ENCODE measurements at places on chromosomes 12 and 14.

- peak; percentile 16 for DNase-seq
These were observed 179.0 kb upstream of the KRR1 start for GRCh38 chr12:75690296-75690955.

DNA sequence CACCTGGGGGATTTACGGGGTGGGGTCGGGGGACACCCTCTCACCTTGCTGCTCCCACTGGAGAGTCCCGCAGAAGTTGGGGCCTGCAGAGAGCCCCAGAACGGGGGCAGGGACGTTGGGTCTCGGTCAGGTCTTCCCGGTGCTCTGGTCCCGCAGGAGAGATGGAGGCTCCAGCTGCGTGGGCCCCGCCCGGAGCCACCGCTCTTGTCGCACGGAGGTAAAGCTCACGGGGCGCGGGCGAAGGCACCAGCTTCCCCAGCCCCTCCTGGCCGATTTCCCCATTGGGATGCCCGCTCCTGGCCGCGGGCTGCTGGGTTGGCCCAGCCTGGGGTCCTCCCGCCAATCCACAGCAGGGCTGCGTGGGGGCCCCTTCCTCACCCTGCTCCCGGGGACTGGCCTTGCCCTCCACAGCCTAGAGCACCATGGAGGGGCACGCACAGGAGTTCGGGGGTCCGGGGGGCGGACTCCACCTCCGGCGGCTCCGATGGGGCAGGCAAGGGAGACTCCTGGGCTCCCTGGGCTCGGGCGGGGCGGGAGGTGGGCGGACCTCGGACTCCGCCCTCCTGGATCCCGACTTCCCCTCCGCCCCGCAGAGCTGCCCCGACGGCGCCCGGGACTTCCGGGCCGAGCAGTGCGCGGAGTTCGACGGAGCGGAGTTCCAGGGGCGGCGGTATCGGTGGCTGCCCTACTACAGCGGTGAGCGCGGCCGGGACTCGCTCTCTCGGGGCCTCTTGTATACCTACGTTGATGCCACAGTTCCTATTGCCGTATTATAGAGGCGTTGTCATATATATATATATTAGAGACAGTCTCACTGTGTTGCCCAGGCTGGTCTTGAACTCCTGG is 8.4 kb downstream of the PAPLN start:
- DNase-seq, result peak; percentile 48

GRCh38 chr12:39355841-39356240 is 87.1 kb downstream of the KIF21A start:
- no peak for DNase-seq

- DNase-seq, result no peak
These were observed 10.8 kb downstream of the HIP1R start for GRCh38 chr12:122845865-122846621.

DNA sequence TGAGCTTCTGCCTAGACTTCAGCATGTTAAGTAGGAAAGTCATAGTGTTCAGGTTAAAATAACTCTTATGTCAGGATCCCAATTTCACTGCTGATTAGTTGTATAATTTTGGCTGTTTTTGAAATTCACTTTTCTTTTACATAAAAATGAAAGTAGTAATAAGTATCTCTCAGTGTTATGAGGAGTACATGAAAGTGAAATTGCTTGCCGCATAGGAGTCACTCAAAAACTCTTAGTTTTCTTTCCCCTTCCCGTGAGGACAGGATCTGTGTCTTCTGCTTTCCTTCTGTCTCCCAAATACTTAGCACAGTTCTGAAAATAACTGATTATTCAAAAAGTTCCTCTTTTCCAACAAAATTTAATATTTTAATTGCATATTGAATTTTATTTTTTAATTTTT is 100.5 kb downstream of the SLC38A4 start:
- no peak for DNase-seq

- DNase-seq, result no peak
These were observed 3.0 kb downstream of the SRRM4 start for GRCh38 chr12:118984161-118984943.

DNA sequence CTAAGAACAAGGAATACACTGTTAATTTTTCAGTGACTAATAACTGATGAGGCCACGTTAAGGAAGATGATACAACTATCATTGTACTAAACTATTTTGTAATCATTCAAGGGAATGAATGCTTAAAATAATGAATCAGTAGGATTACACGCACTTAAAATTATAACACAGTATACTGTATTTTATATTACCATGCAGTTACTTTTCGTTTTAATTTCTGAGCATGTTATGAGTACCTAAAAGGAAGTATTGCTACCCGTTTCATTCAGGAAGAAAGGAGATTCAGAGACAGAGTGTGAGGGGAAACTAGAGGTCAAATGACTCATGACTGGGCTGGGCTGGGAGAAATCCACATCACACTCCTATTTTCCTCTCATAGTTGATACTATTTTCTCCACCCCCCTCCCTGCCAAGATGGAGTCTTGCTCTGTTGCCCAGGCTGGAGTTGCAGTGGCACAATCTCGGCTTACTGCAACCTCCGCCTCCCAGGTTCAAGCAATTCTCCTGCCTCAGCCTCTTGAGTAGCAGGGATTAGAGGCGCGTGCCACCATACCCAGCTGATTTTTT is 202.0 kb downstream of the PPM1H start:
- no peak for DNase-seq

DNA sequence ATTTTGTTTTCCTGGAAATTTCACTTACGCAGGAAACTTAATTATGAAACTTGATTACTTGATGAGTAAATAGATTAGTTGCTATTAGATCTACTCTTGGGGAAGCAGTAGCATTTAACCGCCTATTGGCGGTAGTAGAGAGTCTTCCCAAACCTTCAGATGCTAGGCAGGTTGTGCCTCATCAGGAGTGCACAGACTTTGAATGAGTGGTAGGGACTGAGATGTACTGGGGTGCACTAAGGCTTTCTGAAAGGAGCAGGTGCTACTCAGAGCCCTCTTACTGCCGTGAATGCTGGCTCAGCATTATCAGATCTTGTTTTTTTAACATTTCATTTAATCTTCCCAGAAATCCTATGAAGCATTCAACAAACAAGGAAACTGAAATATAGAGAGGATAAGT is 7.7 kb downstream of the GATC start:
- no peak for DNase-seq

- no peak for DNase-seq
These were observed 228.6 kb upstream of the E2F7 start for GRCh38 chr12:77294016-77294415.

DNA sequence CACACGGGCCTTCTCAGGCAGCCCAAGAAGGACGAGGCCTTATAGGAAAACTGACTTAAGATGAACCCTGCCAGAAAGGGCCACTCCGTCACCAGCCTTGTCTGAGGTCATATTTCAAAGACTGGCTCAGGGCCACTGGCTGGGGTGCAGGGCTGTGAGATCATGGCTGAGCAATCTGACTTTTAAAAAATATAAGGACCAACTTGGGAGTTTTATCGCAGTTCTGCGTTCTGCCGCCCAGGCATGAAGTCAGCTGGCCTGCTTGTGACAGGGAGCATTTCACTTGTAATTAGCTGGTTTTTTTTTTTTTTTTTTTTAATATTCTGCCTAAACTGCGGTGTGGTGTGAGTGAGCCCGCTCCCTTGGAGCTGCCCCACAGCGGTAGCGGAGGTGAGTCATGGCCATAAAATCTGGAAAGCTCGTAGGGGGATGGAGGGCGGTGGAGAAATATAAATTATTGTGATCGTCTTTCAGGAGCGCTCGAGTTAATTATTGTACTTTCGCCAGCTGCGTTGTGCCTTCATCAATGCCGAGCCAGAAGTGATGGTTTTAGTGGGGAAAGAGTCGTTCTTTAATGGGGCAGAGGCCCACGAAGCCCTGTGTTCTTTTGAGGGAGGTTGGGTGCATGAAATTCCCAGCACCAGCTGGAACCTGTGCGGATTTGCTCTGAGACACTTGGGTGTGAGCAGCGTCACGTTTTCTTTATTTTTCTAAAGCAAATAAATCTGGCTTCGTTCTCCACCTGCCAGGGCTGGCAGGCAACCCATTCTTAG is 231.9 kb downstream of the C12orf75 start:
- peak; percentile 15 for DNase-seq

DNA sequence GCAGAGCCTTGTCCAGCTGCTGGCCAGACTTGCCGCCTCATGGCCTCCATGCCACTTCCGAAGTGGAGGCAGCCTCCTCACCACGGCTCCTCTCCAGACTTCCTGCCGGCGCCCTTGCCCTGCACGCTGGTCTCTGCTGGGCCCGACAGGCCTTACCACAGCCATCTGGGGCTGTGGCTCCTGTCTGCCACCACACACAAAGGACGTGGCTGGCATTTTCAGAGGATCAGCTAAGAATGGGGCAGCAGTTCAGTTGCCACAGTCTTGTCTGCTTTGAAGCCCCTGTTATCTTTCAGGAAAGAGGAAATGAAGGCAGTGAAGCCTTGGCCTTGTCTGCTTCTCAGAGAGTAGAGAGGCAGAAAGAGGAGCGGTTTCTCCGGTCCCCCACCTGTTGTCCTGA is 178.0 kb upstream of the FKBP4 start:
- DNase-seq, result no peak

DNA sequence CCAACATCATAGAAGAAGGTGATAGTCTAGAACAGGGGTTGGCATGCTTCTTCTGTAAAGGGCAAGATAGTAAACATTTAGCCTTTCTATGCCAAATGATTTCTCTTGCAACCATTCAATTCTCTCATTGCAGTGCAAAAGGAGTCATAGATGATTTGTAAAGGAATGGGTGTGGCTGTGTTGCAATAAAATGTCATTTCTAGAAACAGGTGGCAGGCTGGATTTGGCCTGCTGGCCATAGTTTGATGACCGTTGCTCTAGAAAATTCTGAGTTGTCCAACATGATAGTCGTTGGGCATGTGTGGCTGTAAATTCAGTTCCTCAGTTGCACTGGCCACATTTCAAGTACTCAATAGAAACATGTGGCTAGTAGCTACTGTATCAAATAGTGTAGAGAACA is 21.7 kb downstream of the SMCO2 start:
- no peak for DNase-seq

- no peak for DNase-seq
These were observed 22.6 kb downstream of the ZFYVE21 start for GRCh38 chr14:103738166-103738565.

GRCh38 chr12:119208626-119209061 is 29.9 kb downstream of the HSPB8 start:
- DNase-seq, result peak; percentile 72

- DNase-seq, result no peak
These were observed 7.4 kb upstream of the KRT74 start for GRCh38 chr12:52581066-52581465.

DNA sequence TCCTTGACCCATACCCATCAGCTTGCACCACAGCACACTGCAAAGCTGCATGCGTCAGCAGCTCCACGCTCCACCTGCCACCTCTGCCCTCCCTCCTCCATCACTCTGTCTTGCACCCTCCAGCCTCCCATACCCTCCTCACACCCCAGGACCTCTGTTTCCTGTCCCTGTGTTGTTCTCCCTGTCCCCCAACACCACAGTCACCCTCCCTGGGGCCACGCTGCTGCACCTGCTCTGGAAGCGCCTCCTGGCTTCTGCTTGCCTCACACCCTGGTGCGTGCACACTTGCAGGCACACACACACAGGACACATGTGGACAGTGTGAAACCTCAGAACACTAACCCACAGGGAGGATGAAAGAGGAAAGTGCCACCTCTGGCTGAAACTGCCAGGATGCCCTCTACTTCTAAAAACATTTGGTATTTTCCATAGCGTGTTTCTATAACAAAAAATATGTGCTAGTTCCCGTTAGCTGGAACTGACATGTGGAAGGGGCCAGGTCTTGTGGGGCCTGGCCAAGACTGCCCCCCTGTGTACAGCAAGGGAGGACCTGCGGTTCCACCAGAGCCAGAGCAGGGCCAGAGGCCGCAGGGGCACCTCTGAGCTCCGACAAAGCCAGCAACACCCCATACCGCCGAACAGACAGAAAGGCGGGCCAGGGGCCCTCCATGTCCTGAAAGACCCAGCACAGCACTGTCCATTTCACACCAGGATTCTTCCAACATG is 10.0 kb downstream of the BRF1 start:
- no peak for DNase-seq

- DNase-seq, result no peak
These were observed 30.2 kb upstream of the CPM start for GRCh38 chr12:68962877-68963855.

- DNase-seq, result no peak
These were observed 160.8 kb upstream of the BMP4 start for GRCh38 chr14:54117396-54117795.

DNA sequence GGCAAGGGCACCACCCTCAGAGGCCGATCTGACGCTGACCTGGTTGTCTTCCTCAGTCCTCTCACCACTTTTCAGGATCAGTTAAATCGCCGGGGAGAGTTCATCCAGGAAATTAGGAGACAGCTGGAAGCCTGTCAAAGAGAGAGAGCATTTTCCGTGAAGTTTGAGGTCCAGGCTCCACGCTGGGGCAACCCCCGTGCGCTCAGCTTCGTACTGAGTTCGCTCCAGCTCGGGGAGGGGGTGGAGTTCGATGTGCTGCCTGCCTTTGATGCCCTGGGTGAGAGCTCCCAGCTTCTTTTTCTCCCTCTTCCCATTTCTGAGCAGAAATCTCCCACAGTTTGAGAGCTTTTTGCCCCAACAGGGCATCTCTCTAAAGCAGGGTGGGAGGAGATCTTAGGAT is 1.8 kb downstream of the OAS1 start:
- no peak for DNase-seq

DNA sequence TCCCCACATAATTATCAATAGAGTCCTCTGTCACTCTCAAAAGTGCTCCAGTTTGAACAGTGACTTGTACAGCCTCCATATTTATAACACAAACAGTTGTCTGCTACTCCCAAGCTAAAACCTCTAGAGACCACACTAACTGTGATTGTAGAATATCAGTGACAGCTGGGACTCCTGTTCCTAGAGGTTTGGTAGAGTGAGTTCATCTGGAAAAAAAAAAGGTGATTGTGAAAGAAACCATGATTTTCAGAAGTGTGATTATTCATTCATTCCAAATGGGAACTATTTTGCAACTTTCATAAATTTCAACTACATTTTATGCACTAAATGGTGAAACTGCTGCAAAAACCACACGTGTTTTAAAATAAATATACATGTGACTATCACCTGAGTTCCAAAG is 128.0 kb upstream of the PLXNC1 start:
- DNase-seq, result no peak

- DNase-seq, result no peak
These were observed 43.9 kb upstream of the SLC2A13 start for GRCh38 chr12:40149673-40150260.

GRCh38 chr12:70756791-70757190 is 119.6 kb upstream of the PTPRB start:
- DNase-seq, result no peak

DNA sequence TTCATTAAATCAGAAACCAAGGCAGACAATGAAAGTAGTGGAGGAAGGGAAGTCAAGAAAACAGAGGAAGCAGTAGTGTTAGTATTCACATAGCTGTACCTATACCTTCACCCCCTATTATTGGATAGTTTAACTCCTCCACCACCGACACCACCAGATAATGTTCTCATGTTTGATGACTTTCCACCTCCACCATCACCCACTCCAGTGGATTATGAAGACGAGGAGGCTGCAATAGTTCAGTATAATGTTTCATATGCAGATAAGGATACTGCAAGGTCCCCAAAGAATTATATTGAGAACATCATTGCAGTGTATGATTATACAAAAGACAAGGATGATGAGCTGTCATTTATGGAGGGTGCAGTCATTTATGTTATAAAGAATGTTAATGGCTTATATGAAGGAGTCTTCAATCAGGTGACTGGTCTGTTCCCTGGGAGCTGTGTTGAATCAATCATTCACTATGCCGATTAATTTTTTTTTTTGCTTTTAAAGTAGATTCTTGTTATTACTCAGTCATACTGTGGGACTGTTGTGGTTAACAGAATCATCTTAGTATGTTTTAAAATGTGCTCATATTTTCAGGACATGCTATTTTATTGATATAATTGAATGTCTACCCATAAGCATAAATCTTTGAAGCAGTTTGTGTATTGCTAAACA is 32.2 kb upstream of the KTN1 start:
- no peak for DNase-seq

GRCh38 chr12:40829738-40830144 is 137.5 kb downstream of the CNTN1 start:
- no peak for DNase-seq

Measured in eye (tissue), 1 donor.